ENCODE measurements at places on chromosomes 13 and 19.

- DNase-seq: no peak
Observed at GRCh38 chr19:44476559-44477408, 23.5 kb downstream of the ZNF180 start.

- no peak for DNase-seq
Observed at GRCh38 chr19:21463449-21464105, 41.8 kb upstream of the ZNF429 start.

- DNase-seq: no peak
Observed at GRCh38 chr13:38824342-38824741, 137.5 kb downstream of the FREM2 start.

- no peak for DNase-seq
Observed at GRCh38 chr19:19171821-19172532, 1.9 kb upstream of the MEF2B start.

- DNase-seq: no peak
Observed at GRCh38 chr19:15846923-15847322, 31.5 kb upstream of the OR10H1 start.

DNA sequence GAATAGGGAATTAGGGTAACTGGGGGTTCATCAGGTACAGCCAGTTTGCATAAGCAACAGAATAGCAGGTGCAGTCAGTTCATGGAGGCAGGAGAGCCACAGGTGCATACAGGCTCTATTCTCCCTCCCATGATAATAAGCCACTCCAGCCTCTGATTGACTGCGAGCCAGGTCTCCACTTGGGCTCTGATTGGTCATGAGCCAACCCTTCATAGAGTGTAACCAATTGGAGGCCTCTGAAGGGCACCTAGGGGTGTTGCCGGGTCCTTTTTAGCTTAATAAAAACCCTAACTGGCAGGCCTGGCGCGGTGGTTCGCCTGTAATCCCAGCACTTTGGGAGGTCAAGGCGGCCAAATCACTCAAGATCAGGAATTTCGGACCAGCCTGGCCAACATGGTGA is 8.7 kb upstream of the CKM start:
- no peak for DNase-seq

DNA sequence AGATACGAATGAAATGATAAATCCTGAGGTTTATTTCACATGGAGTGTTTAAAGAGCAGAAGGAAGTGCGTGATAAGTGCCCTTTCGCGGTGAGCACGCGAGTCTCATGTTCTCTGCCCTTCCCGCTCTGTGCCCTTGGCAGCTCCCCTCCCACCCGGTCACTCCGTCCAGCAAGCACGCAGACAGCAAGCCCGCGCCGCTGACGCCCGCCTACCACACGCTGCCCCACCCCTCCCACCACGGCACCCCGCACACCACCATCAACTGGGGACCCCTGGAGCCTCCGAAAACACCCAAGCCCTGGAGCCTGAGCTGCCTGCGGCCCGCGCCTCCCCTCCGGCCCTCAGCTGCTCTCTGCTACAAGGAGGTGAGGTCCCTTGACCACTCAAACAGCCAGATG is 37.4 kb upstream of the TEX29 start:
- no peak for DNase-seq

- DNase-seq: no peak
Observed at GRCh38 chr19:14961956-14962685, 17.5 kb downstream of the SLC1A6 start.

GRCh38 chr19:30634131-30634830 is 262.1 kb downstream of the ZNF536 start:
- no peak for DNase-seq

DNA sequence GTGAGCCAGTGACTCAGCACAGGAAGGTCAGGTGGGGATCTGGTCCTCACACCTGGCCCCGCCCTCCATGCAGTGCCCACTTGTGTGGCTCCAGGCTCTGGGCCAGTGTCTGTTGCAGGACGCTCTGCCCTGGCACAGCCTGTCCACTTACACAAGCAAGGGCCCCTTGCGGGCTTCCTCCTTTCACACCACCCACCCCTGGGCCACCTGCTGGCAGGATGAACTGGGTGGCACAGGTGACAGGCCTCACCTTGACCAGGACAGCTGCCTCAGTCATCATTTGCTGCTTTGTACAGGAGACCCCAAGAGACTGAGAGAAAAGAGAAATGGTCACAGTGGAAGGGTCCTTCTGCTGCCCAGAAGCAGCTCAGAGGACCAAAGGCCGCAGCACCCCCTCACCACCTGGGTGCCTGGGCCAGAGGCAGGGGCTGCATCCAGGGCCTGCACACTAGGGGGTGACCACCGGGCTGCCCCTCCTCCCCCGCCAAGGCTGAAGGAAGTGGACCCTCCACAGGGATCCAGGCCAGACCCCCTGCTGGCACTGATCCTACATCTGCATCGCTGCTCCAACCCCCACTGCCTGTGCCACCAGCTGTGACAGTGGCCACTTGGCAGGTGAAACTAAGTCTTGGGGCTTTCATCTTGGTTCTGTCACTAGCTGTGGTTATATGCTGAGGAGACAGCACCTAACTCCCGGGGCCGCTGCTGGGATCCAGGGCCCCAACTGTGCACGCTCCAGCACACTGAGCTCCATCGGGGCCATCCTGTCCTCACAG is 110.3 kb downstream of the TUBA3C start:
- DNase-seq: no peak

DNA sequence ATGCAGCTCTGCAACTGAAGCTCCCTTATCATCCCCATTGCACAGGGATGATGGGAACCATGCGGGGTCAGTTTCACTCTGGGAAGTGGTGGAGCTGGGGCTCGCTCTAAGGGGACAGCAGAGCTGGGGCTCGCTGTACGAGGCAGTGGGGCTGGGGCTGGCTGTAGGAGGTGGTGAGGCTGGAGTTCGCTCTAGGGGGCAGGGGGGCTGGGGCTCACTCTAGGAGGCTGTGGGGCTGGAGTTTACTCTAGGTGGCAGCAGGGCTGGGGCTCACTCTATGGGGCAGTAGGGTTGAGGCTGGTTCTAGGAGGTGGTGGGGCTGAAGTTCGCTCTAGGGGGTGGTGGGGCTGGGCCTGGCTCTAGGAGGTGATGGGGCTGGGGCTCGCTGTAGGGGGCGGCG is 99.1 kb downstream of the UQCRFS1 start:
- no peak for DNase-seq
